ENCODE measurements at places on chromosomes 7 and 10.
A peak's percentile ranks its signal among the peaks of the same experiment; 100 is the strongest.

DNA sequence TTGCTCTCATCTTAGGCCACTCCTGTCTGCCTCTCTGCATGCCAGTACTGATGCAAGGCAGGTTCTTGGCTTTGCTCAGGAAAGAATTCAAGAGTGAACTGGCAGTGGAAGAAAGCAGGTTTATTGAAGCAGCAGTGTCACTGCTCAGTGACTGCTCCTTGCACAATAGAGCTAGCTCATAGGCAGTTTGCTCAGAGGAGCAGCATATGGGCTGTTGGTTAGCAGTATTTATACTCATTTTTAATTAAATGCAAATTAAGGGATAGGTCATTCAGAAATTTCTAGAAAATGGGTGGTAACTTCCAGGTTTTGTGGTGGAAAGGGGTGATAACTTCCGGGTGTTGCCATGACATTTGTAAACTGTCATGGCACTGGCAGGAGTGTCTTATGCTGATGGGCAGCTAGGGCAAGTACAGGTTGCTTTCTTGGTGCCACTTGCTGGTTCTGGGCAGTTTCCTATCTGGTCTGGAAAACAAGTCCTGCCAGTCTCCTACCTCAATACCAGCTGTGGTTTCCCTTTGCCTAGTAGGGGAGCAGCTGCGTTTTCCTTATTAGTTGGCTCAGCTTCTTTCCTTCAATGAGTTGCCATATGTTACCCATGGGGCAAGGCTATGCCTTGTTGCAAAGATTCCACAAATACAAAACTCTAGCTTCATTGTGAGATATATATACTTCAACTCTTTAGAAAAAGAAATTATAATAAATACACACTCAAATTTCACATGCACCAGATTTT is 64.8 kb upstream of the CALD1 start:
- peak; percentile 43 for DNase-seq

GRCh38 chr7:17466216-17466615 is 167.8 kb downstream of the AHR start:
- no peak for DNase-seq

GRCh38 chr7:151676759-151677158 is 157.1 kb upstream of the RHEB start:
- DNase-seq, result no peak

- DNase-seq, result peak; percentile 66
Measured at GRCh38 chr7:19202599-19202998, 57.4 kb upstream of the FERD3L start.

- peak; percentile 17 for DNase-seq
Measured at GRCh38 chr7:30598121-30598876, 3.6 kb downstream of the GARS1 start.

DNA sequence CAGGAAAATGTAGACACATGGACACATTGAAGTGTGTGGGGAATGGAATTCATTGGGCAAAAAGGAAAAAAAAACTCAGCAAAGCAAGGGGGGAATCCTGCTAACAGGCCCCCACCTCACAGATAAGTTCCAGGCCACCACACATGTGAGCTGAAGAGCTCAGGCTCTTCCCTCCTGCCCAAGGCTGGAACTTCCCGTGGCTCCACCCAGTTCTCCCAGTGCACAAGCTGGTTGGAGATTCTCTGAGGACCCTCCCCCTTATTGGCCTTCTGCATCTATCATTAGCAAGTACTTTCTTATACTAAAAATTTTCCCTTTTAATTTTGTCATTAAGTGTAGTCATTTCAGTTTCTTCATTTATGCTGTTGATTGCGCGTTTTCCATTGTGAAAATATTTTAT is 190.8 kb downstream of the CCSER2 start:
- no peak for DNase-seq

- no peak for DNase-seq
Measured at GRCh38 chr7:9217204-9217603, 783.8 kb downstream of the NXPH1 start.

- DNase-seq, result no peak
Measured at GRCh38 chr7:52719677-52720076, 315.8 kb upstream of the POM121L12 start.

DNA sequence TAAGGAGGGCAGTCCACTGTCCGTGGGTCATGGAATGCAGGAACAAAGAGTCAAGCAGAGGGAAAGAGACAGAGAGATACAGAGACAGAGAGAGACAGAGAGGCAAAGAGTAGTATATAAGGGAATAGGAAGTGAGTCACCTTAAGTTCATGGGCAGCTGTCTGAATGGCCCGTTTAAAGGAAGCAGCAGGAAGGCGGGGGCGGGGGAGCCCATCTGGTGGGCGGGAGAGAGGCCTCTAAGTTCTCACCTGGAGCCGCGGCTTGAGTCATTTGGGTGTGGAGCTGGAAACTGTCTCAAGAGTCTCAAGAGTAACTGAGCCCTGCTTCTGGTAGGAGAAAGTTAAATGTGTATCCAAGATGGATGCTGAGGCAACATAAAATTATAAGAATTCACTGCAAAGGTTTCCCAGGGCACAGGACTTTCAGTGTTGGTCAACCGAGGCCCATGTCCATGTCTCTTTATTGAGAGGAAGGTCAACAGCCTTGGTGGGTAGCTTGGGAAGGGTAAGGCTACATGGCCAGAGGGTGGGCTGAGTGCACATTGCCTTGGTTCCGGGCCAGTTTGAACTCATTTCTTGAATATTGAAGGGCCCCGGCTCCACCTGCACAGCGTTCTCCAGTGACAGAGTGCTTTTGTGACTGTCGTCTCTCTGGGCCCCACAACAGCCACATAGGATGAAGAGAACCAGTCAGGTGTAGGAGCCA is 85.5 kb upstream of the CACUL1 start:
- peak; percentile 17 for DNase-seq

DNA sequence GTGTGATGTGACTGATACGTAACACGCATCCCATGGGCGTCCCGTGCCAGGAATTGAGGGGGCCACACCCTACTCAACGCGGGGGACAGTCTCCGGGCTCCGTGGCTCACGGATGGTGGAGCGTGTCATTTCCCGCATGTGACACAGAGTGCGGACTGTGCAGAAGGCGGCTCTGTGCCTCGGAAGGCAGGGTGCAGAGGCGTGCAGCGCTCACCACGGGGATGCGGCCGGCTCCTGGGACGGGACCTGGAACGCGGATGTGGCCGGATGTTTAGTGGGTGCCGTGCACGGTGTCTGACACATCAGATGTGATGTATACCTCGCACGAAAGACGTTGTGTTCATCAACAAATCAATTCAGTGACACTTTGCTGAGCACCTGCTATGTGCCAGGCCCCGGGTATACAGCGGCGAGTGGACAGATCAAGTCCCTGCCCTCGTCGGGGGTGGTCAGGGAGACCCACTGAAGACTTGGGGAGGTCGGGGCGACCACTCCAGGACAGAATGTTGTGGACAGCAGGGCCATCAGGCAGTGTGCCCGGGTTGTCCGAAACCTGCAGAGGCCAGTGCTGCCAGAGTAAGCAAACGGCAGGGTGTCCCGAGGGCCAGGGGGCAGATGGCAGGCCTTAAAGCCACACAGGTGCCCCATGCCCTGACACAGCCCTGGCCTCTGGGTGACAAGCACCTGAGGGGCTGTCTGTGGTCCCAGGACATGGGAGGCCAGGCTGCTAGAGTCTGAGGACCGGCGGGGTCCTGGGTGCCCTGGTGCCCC is 38.1 kb downstream of the MICALL2 start:
- DNase-seq, result no peak

Measured in LHCN-M2 (cell line).